ENCODE measurements at places on chromosomes 16 and 17.

GRCh38 chr16:23948949-23949411 is 113.2 kb downstream of the PRKCB start:
- no peak for DNase-seq

DNA sequence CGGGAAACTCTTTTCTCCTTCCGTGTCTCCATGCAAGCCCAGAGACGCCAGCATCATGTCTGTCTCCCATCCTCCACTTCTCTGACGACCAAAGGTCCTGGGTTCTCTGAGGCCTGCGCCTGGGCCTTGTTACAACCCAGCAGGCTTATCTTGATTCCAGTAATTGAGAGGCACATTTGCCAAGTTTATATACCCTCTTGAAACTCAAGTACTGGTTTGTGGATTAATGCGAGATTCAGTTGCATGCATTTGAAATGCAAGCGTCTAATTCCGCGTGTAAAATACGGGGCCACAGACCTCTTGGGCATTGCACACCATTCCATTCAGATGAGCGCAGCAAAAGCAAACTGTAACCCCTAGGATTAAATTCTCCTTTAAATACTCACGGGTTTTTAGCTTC is 28.7 kb upstream of the CRISPLD2 start:
- no peak for DNase-seq

- DNase-seq = no peak
Observed at GRCh38 chr17:81867991-81868673, 3.0 kb downstream of the ARHGDIA start.

DNA sequence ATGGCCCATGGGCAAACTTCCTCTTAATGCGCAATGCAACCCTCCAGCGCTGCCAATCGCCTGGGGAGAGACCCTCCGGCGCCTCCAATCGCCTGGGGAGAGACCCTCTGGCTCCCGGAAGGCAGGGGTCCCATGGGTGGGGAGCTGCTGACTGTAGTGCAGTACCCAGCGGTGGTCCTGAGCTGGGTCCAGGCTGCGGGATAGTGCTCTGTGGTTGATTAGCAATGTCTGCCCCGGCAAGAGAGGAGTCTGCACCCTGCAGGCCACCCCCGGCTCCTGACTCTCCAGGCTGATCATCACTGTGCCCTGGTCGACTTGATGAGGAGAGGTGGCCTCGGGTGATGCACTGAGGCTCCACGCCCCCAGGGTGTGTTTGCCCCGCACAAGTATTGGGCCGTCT is 44.6 kb upstream of the ZNF469 start:
- DNase-seq = no peak

GRCh38 chr16:3873482-3874173 is 6.9 kb downstream of the CREBBP start:
- no peak for DNase-seq

GRCh38 chr17:66717641-66718058 is 117.3 kb upstream of the CACNG5 start:
- no peak for DNase-seq
